ENCODE measurements at places on chromosomes 5 and 9. TPM values are rescaled to one million over a fixed set of nuclear protein-coding genes. Genes with fewer than 3 reads are reported as not detected.

- H3K27me3 ChIP-seq: no peaks in the 10 kb centered on the region
- no peak overlapping the region for H3K27ac ChIP-seq
- H3K36me3 ChIP-seq: no peaks in the 10 kb centered on the region
- H3K4me3 ChIP-seq: no peak overlapping the region
These were observed 45.6 kb downstream of the S1PR3 start for GRCh38 chr9:89036891-89037290.

Gene LCN12
- 1.9 TPM for total RNA-seq

DNA sequence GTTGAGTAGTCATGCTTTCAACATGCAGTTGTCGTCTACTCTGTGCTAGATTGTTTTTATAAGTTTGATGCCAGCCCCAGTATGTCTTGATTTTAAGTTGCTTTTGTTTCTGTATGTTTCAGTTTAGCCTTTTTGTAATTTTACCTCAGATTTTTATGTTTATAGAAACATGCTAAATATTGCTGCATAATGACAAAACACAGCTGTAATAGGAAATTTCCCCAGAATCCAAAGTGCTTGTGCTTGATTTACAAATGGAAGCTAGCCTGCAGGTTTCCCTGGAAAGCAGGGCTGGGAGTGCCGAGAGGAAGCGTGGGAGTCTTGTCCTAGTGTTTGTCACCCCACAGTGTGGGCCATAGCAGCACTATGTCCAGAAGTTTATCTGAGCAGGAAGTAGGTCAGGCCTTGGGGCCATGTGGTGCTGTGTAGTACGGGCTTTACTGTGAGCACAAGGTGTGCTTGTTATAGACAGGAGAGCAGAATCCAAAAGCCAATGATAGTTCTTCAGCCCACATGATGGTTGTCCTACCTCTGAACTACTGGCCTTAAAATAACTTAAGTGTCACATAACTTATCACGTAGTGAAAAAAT lies 100.0 kb upstream of the NREP start:
- no peak for DNase-seq
- H3K27me3 ChIP-seq: no peaks in the 10 kb centered on the region
- no peak overlapping the region for H3K27ac ChIP-seq
- no peaks in the 10 kb centered on the region for H3K36me3 ChIP-seq
- H3K4me1 ChIP-seq: peaks cover 13% of the 10 kb centered on the region

DNA sequence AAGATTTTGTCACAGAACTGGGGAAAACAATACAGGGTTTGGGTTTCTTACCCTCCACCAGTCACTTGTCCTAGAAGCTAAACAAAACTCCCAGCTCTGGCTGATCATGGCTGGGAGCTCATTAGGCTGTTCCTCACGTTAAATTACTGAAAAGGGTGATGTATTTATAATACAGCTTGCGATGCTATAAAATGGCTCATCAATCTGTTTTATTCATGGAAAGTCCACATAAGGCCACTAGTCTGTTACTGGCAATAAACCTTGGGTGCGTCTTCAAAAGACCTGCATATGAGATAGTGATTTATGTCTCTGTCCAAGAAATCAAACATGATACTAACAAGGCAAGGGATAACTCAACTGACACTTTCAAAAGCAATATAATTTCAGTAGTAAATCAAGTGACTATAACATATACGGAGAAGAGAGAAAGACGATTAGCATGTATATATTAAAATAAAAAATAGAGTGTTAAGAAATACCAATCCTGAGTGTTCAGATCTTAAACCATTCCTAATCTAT lies 219.0 kb downstream of the BNC2 start:
- H3K27me3 ChIP-seq: no peaks in the 10 kb centered on the region
- no peak for DNase-seq
- H3K4me1 ChIP-seq: no peaks in the 10 kb centered on the region
- no peaks in the 10 kb centered on the region for H3K36me3 ChIP-seq

Gene PTPN3
- total RNA-seq: not detected

Gene C6
- not detected for total RNA-seq

Gene OBP2B
- total RNA-seq: not detected

Gene LRRC19
- total RNA-seq: not detected

Measured in B cell (primary cell).